NCI-H1436 (cell line): ENCODE measurements at places on chromosomes 1 and 21.

DNA sequence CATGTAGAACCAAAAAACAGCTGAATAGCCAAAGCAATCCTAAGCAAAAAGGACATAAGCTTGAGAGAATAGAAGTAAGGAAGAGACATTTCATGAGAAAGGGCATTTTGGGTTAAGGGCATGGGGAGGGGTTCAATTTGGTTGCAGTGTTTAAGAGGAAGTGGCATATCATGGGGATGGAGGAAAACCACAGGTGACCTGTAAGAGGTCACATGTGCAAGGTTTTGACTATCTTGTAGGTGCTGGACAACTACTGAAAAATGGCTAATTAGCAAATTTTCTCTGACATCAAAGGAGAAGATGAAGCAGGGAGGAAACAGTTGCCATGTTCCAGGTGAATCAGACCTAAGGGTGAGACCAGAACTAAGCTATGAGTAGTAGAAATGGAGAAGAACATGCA, 31.3 kb upstream of the ROR1 start:
- DNase-seq, result no peak

GRCh38 chr1:27496604-27497155, 6.7 kb upstream of the WASF2 start:
- peak; percentile 34 for DNase-seq

DNA sequence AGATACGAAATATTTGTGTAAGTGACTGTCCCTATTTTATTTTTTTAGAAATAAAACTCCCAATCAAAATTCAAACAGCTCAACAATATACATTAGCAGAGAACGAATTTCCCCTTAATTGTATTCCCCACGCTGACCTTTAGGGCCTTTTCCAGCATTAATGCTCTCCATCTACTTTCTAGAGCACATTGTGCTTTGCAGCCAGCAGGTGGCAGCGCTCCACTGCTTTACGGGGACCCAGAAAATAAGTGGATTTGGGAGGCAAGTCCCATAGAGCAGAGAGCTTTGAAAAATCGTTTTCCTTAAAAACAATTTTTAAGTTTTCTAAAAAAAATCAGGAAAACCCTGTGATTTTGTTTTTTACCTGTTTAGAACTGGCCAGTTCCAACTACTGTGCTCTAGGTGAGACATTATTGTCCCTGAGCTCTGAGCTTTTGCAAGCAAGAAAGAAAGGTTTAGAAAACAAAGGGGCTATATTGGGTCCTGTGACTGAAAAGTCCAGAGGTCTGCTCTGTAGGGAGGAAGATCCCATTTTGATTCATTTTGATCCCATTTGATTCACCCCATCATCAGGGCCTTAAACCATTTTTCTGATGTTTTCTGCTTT, 144.4 kb upstream of the ZNF644 start:
- DNase-seq, result peak; percentile 59

GRCh38 chr1:246622035-246622652, 55.9 kb downstream of the CNST start:
- no peak for DNase-seq

DNA sequence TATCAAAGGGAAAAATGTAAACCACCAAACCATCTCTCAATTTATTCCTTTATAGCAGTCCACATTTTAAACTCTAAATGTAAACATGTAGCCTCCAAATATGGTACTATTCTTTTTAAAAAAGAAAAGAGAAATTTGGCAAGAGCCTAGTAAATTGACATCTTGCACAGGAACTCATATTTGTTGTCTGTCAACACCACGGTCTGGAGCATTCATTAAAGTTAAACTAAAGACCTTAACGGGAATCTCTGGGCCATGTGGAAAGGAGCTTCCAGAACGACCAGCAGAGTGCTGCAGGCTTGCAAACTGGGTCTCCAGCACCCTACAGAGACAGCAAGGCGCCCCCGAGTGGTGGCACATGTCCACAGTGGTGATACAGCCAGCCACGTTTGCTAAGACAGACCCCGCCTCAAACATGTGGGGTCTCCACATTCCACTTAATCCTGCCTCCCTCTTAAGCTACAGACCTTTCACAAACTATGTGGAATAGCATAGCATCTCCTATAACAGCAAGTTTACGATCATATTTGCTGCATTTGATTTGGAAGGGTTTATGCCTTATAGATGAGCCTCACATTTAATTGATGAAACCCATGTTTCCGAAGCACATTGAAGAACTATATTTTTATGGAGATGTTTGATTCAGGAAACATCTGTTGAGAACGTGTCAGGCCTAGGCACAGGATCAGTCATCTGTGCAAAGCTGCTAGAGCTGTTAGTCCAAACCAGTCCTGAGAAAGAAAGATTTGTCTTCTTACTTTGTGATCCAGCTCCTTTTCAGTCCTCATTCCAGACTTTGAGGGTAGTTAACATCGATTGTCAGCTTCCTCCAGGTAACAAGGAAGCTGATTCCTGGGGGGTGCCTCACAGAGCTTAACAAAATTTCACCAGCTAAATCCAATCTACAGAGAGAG, 96.4 kb upstream of the BACE2 start:
- no peak for DNase-seq

DNA sequence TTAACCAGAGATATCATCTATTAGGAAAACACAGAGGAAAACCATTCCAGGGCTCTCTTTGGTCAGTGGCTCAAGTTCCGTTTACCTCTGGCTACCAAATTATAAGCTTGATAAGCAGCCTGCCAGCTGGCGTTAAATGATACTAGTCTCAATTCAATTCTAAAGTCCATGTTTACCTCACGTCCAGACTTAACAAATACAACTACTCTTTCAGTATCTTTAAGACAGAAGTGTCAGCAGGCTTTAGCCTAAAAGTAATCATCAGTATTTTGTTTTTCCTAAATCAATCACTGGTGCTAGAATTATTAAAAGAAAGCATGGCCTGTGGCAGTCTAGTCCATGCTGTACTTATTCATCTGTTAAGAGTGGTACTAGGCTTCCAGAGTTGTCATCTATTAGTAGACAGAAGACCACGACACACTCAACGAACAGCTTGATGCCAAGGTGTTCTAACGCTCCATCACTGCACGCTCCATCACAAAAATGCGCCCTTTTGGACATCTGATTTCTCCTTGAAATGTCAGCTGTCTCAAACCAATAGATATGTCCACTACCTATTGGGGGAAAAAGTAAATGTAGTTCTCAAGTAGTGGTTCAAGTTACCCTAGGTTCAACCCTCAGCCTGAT, 1.5 kb downstream of the IVNS1ABP start:
- no peak for DNase-seq

GRCh38 chr1:68230484-68230802, 1.9 kb downstream of the WLS start:
- no peak for DNase-seq

DNA sequence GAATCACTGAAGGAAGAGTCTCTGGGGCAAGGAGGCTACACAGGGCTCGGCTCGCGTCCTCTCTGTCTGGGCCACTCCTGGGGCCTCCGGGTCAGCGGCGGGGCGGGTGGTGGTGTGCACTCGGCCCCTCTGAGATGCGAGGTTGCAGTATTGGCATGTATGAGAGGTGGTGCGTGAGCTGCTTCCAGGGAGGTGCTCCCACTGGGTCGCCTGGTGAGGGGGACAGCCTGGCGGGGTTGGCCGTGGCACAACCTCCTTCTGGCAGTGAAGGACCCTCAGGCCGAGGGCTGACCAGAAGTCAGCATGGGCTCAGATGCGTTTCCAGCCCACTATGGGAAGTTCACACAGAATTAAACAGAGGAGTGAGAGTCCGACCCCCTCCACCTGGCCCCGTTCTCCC, 38.5 kb upstream of the COL18A1 start:
- no peak for DNase-seq

GRCh38 chr1:168361252-168361651, 80.6 kb downstream of the TBX19 start:
- DNase-seq, result no peak

DNA sequence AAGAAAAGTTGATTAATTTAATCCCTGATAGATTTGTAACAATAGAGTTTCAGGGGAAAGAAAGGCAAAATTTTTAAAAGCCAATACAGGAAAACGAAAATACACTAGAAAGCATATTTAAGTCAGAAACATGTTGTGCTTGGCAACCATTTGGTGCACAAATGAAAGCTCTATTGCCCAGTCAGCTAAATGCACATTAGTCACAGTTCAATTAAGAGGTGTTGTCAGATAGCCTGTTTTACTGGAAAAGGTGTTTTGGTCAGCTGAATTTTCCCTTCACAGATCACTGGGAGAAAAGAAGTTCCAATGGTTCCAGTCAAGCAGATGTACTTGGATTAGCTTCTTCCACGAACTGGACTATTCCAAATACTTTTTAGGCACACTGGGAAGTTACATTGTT, 25.4 kb downstream of the RGS4 start:
- DNase-seq, result no peak

DNA sequence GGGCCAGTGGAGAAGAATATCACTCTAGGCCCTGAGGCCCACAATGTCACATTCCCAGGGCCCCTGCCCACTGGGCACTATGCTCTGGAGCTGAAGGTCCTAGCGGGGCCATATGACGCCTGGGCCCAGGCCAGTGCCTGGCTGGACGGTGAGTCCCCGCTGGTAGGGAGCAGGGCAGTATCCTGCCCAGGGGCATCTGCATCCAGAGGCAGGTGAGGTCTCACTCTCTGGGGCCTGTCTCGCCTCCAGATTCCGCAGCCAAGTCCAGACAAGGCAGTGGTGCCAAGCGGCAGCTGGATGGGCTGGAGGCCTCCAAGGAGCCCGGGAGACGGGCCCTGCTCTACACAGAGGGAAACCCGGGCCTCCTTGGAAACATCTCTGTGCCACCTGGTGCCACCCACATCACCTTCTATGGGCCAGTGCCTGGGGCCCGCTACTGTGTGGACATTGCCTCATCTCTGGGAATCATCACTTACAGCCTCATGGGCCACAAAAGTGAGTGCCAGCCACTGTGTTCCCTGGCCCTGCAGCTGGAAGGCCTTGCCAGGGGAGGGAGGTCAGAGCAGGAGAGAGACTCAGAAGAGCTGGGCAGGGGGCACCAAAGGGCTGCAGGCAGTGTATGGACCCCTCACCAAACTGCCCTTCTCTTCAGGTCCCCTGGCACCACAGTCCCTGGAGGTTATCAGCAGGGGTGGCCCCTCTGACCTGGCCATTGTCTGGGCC, 11.1 kb upstream of the PTPN7 start:
- no peak for DNase-seq

GRCh38 chr21:43743947-43744346, 25.0 kb downstream of the PDXK start:
- no peak for DNase-seq

DNA sequence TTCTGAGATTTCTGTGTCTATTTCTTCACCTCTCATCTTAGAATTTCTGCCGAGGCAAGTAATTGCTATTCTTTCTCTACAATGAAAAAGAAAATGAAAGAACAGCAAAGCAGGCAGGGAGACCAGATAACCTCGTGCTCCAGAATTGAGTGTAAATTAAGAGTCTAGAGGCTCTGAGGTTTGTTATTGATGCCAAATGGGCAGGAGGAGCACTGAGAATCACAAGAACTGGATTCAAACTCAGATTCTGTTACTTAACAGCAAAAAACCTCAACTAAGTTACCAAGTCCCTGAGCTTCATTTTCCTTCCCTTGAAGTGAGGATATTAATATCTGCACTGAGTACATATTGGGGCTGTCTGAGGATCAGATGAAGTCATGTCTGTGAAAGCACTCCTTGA, 5.5 kb upstream of the DDR2 start:
- no peak for DNase-seq

- DNase-seq, result no peak
Measured at GRCh38 chr21:46385846-46386733, 62.1 kb downstream of the PCNT start.

GRCh38 chr1:199751506-199751905, 276.0 kb upstream of the NR5A2 start:
- DNase-seq, result no peak

DNA sequence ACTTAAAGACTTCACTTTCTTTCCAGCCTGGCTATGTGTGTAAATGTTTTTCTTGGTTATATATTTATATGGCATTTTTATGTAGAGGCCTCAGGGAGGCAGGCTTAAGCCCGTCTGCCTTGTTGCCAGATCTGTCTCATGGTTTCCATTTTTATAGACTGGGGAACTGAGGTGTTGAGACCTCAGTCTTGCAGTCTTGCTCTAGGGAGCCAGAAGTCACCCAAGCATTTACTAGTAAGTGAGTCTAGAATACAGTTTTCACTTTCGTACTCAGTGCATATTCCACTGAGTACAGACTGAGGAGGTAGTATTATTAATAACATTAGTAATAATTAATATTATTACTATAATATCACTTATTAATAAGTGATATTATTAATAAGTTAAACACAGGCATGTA, 161.4 kb downstream of the UCK2 start:
- DNase-seq, result no peak

GRCh38 chr1:119656410-119656955, 8.4 kb upstream of the ZNF697 start:
- no peak for DNase-seq

DNA sequence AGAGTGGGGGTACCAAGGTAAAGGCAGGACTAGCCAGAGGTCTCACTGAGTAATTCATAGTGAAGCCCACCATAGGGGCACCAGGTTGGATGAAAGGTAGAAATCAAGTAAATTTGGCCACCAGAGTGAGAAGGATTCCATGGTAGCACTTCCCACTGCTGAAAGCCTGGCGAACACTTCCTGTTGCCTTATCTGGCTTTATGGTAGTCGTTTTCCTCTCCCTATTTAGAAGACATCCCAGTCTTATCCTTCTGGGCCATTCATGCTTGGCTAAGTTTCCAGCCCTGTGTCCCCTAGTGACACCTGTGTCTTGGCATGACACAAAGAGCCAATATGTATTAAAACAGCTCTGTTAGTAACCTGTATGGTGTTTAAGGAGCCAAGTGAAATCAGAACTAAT, 74.3 kb upstream of the SIPA1L2 start:
- no peak for DNase-seq

DNA sequence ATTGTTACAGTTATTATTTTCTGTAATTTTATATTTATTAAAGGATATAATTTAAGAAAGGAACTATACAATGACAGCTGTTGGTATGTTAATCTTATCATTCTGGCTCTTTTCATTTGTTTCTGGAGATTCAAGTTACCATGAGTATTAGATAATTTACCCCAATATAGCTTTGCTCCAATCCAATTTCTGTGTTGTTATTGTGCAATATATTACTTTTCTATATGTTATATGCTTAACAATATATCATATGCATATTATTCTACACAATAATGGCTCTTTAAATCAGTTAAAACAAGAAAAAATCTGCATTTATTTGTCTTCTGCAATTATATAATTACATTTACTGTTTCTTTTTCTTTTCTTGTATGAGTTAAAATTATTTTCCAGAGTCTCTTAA, 1650.9 kb downstream of the BRINP3 start:
- no peak for DNase-seq
